ENCODE measurements at places on chromosomes 7 and 10.

DNA sequence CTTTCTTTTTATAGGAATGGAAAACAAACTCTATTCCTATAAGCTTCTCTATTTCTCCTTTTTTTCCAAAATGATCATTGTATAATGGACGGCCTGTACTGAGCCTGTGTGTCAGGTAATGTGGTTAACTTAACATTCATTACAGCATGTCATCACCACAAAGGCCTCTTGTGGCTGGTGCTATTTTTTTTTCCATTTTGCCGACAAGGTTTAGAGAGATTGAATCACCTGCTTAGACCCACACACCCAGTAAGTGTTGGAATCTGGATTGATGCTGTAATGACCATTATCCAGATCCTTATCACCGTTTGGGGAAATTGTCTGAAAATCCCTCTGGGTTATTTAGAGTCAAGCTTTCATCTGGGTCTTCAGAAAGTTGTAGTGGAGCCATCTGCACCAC is 18.5 kb downstream of the AKR1B15 start:
- DNase-seq: no peak

GRCh38 chr7:155223503-155223902 is 74.2 kb upstream of the INSIG1 start:
- DNase-seq: no peak

- no peak for DNase-seq
These were observed 13.9 kb upstream of the PWWP2B start for GRCh38 chr10:132383101-132383500.

DNA sequence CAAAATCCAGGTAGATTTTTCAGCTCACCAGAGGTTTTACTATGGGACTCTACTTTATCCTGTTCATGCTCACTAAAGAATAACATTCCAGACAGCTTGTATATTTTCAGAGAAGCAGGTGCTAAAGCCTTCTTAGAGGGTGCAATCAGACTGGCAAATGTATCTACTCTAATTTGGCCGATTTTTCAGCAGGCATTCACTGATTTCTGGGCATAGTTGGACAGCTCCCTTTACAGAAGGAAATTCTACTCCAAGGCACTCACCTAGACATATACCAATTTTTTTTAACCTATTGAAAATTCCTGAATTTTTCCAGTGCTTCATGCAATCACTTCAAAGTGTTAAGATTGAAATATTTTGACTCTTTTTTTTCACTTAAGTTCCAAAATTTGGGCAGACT is 3.8 kb upstream of the CNTNAP2 start:
- DNase-seq: no peak

- DNase-seq: no peak
These were observed 10.2 kb upstream of the COBL start for GRCh38 chr7:51326656-51327286.

DNA sequence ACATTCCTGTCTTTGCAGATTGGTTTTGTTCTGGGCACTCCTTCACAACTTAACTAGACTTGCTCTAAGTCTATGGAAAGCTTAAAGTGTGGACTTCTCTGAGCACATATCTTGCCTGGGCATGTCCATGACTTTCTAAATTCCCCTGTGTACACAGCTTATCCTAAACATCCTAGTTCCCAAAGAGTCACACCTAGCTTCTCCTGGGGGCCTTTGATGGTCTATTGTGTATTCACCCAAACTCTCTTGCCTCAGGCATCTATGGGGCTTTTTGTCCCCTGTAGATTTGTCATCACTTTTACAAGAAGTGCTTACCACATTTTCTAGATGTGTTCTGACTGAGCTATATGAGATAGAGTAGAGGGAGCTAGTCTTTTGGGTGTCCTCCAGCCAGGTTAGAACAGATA is 12.2 kb upstream of the ZNF488 start:
- no peak for DNase-seq

DNA sequence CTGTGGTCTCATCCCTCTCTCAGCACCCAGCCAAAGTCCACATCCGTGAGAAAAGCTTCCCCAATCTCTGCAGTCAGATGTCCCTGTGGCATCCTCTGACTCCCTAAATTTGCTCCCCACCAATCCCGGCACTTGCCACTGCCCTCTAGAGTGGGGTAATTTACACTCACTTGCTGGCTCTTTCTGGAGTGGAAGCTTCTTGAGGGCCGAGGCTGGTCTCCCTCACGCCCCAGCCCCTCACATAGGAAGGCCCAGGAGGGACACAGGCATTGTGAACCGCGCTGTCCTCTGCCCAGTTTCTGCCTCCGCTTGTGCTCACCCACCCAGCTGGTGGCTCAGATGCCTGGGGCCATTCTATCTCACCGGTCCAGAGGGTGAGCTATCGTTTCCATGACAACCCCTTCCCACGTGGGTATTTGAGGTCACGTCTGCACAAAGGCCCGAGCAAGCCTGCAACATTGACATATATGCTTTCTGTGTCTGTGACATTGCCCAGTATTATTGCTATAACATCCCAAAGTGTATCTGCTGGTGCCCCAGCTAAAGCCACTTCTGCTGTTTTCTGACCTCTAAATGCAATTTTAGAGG is 97.3 kb upstream of the CTBP2 start:
- DNase-seq: no peak

- DNase-seq: no peak
These were observed 416.3 kb upstream of the COBL start for GRCh38 chr7:51732951-51733350.

- no peak for DNase-seq
These were observed 44.2 kb downstream of the ZMIZ1 start for GRCh38 chr10:79112881-79113431.

- DNase-seq: no peak
These were observed 113.1 kb downstream of the CTTNBP2 start for GRCh38 chr7:117759950-117760640.

- no peak for DNase-seq
These were observed at the start of gene GPR22 for GRCh38 chr7:107469929-107470328. Gene GPR22 (plus strand): TSS chr7:107470057. CDS start chr7:107474061, 4,004 bp downstream.

DNA sequence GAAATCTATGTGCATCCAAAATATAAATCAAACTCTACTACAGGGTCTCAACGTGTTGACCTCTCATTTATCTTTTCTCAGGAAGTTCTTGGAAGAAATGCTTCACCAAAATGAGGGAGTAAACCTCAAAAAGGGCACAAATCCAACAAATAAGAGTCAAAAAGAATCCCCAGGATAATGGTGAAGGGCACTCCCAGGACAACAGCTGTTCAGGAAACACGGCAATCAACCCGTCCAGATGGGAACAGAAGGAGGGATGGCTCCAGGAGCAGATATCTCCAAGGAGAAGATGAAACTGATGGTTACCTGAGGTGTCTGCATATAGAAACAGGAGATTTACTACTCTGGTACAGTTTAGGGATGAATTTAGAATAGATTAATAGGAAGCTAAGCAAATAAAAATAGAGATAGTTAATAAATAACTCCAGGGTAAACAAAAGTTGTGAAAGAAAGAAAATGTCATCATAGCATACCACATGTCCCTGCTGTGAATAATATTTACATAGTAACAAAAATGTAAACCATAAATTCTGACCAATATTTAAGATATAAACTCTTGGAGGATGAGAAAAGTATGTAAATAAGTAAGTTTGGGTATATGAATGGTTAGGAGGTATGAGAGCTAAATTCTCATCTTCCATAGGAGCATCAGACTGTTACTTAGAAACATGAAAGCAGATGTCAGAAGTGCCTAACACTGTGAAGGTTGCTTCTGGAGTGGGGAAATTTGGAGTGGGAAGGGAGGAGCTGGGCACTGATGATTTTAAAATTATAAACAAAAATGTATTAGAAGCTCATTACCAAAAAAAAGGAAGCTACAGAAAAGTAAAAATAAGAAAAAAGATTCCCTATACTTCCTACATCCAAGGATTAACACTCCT is 237.5 kb upstream of the HPS1 start:
- DNase-seq: no peak

- no peak for DNase-seq
These were observed 107.5 kb downstream of the CCDC71L start for GRCh38 chr7:106553446-106553836.

- DNase-seq: no peak
These were observed 166.6 kb downstream of the ELMO1 start for GRCh38 chr7:37282093-37282444.

DNA sequence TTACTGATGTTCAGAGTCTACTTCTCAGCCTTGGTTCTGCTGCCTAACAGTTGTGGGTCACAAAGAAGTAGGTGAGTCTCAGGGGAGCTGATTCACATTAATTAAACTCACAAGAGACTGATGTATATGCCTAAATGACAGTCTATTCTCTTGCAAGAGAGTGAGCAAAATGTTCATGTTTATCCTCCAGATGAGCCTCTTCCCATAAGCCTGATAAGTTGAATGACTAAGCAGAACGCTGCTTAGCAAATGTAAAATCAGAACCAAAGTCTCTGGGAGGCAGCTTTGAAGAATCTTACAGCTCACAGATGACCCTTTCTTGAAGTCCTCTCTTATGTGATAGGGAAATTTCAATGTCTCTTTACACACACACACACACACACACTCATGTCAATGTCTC is 1092.2 kb downstream of the TYW1 start:
- DNase-seq: no peak
